ENCODE measurements at places on chromosomes 13 and 19.

GRCh38 chr19:43152214-43152613, 34.1 kb downstream of the PSG5 start:
- DNase-seq: no peak

DNA sequence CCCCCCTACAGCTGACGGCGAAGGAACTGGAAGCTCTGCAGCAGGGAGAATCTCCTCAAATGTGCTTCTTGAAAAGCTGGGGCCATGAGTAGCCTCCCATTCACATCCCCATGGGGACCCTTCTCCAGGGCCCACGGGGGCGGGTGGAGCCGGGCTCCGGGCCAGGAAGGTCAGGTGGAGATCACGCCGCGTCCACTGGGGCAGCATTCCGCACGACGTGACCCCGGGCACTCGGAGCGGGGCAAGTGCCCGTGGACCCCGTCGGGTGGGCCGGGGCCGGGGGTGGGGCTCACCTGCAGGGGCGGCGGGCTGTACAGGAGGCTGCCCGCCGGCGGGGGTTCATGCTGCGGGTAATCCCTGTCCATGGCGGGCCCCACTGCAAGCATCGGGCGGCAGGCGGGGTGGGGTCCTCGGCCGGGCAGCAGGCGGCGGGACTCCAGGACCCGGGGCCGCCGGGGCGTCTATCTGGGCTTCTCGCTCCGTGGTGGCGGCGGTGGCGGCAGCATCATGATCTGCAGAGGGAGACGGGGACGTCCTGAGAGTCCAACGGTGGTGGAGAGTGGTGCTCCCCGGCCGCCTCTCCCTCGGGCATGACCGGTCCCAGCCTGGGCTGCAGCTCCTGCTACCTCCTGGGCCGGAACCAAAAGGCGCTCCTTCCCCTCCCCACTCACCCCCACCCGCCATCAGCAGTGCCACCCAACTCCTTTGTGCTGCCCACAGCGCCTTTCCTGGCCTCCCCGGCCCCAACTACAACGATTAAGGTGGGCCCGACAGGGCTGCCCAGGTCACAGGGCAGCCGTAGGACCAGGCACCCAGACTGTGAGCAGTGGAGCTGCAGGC, 20.0 kb downstream of the SBNO2 start:
- DNase-seq: no peak

GRCh38 chr19:1783874-1784273, 28.2 kb downstream of the ATP8B3 start:
- DNase-seq: no peak

DNA sequence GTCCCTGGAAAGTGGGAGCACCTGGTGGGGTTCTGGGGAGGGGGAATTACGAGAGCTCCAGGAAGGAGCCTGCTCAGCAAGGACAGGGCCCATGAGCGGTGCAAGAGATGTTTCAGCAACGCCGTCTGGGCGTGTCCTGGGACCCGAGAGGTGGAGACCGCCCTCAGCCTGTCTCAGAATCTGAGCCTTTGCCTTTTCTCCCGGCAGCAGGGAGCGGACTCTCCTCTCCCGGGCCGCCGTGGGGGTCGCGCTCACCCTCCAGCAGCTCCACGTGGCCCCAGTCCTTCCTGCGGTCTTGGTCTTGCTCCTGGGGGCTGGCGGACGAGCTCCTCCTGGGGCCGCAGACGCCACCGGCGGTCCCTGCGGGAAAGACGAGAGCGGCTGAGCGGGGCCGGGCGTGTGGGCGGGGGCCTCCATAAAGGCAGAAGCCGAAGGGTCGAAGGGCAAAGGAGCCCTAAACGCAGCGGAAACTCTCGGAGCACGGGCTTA, 714 bp downstream of the POLRMT start:
- DNase-seq: peak; percentile 70

DNA sequence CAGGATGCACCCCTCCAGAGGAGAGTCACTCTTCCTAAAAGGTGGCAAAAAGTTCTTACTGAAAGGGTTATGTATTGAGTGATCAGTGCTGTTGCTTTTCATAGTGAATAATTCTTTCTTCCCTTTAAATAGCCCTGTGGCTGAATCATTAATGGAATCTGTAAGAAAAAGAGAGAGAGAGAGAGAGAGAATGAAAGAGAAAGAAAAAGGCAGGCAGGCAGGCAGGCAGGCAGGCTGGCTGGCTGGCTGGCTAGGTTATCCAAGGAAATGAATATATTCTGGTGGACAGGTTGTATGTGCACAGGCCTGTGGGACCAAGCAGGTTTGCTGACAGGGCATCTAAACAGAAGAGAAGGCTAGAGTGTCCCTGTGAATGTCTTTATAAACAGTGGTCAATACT, 100.5 kb downstream of the DLEU7 start:
- DNase-seq: no peak

DNA sequence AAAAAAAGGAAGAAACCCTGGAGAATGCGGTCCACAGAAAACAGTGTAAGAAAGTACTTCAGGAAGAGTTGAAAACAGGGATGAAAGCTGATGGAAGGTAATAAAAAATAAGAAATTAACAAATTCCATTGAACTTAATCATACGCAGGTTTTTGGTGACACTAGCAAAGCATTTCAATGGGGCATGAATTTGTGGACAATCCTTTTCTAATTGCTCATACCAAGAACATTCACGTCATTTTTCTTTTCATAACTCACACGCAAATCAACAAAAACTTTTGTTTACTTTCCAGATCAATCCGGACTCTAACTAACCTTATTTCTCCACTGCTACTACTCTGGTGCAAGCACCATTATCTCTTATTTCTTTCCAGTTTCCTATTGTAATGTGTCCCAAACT, 1195.0 kb downstream of the SLITRK5 start:
- DNase-seq: no peak

GRCh38 chr19:3986260-3987041, 1.2 kb upstream of the EEF2 start:
- peak; percentile 82 for DNase-seq

GRCh38 chr13:44930280-44930679, 59.0 kb downstream of the NUFIP1 start:
- no peak for DNase-seq
